ENCODE measurements at places on chromosomes 4 and X.

- no peak for DNase-seq
Observed at GRCh38 chr4:2686379-2687265, 69.5 kb downstream of the TNIP2 start.

DNA sequence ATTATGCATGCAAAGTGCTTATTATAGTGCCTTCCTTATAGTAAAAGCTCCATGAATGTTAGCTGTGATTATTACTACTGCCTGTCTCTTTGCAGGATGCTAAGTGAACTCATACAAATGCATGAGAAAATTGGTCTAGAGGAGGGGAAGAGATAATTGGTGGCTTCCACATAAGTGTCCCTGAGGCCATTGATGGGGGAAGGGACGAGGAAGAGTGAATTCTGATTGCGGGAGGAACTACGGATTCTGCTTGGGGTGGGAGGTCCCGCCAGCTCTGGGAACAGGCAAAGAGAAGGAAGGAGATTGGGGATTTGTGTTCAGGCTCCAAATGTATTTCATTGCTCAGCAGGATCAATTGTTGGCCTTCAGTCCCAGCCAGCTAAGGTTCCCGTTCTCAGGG lies 11.6 kb upstream of the ARHGAP36 start:
- DNase-seq, result no peak

DNA sequence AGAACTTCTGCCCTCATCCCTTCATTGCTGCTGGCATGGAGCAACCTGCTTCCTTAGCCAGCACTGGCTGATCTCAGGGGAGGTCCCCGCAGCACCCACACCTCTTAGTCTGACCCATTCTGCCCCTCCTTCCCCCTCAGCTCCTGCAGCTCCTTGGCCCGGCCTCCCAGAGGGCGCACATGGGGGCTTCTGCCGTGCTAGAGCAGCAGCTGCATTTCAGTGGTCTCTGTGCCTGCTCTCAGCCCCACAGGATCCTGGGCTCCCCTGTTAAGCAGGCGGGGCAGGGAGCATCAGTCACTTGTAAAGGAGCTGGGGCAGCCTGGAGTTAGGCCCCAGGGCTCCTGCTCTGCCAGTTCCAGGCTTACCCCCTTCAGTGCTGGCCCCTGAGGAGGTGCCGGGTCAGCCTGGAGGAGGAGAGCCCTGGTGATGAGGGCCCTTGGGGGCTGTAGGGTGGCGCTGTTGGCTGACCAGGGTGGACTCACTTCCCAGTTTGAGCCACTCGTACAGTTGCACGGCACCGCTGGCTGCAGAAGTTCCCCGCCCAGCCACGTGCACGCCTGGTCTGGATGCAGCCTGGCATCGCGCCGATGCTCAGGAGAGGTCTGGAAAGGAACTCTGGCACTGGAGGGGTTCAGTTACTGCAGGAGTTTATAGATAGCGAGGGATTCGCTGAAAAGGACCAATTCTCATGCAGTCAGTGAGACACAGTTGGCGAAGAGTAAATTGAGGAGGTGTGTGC lies 85.1 kb upstream of the PSAPL1 start:
- no peak for DNase-seq

- DNase-seq, result no peak
Observed at GRCh38 chr4:185772391-185773093, 39.5 kb downstream of the SORBS2 start.

GRCh38 chr4:52957220-52957686 lies 95.1 kb downstream of the RASL11B start:
- no peak for DNase-seq

- no peak for DNase-seq
Observed at GRCh38 chr4:74516303-74516702, 71.4 kb downstream of the AREG start.

- DNase-seq, result no peak
Observed at GRCh38 chrX:68121835-68122234, 311.5 kb downstream of the OPHN1 start.

- no peak for DNase-seq
Observed at GRCh38 chr4:26000274-26000950, 86.4 kb downstream of the SMIM20 start.

DNA sequence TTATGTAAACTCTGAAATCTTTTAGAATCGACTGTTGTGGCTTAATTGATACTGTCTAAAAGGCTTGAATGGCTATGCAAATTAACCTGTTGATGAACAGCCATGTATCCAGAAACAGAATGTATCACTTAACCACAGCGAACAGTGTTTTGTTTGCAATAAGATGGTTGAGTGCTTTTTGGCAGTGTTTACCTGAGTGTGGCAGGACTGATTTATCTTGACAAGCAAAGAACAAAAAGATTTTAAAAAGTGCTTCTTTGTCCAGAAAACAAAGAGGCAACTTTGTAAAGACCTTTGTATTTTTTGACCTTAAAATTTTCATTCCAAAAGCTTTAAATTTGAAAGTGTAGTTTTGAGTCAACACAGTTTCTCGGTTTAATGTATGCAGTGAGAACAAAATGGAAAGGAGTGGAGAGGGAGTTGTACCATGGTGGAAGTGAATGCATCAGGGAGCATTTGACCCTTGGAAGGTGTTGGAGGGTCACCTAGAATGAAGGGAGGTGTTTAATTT lies 18.0 kb downstream of the ARHGAP10 start:
- DNase-seq, result no peak

- DNase-seq, result no peak
Observed at GRCh38 chr4:140187316-140187695, 33.3 kb upstream of the MAML3 start.

- DNase-seq, result no peak
Observed at GRCh38 chr4:89268679-89269078, 38.9 kb downstream of the GPRIN3 start.

DNA sequence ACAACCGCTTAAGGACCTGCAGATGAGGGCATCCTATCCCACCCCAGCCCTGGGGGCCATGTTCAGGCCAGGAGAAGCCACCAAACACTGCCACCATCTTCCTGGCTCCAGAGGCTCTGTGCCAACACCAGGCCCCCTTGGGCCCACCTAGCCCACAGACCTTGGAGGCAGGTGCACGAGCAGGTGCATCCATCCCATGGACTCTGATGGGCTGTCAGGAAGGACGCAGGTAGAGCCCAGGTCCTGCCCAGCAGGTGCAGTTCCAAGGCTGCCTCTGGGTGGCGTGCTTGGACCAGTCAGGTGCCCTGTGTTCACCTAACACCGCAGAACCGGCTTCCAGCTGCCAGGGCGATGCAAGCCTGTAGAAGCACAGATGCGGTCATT lies 22.8 kb upstream of the PDE6B start:
- peak; percentile 77 for DNase-seq
